ENCODE measurements at places on chromosomes 4 and X.

- DNase-seq, result no peak
Observed at GRCh38 chr4:26093551-26093950, 179.5 kb downstream of the SMIM20 start.

DNA sequence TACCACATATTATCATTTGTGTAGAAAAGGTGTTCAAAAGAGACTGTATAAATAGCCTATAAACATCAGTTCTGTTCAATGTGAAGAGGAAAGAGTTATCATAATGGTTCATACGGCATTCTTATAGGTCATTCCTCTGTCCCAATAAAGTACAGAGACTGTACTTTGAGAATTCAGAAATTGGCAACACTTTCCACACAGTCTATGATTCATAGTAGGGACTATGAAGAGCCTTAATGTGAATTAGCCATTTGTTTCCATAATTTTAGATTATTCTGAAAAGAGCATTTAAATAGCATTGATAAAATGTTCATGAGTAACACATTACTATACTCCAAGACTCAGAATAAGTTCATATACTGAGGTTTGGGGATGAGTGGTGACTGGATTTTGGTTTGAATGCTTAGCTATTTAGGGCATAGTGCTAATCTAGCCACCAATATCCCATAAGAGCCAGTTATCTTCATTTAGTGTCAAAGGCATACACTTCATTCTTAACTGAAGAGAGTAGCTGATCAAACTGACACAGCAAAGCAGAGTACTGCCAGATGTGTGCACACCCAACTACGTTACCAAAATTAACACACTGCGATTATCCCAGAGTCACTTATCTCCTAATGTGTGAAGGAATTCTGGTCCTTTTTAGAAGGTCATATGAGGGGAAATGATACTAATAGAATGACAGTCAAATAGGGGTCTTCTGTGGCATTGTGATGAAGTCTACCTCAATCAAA, 10.2 kb downstream of the ANK2 start:
- DNase-seq, result no peak

DNA sequence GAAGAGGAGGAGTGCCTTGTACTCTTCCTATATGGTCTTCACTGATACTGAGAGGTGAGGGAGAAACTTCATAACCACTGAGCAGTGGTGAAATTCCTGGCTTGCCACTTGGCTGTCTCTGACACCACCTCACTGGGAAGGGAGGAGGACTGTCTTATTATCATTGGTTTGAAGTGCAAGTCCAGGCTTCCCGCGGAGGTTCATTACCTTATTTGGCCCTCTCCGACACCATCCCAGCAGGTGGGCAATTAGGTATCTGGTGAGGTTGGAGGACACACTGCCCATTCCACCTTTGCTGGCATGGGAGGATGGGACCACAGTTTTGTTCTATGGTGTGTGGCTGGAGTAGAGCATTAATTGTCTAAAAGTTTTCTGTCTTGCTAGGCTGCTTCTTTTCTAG, 206.1 kb downstream of the LHFPL1 start:
- DNase-seq, result no peak

- DNase-seq, result no peak
Observed at GRCh38 chr4:67909905-67910584, 26.2 kb upstream of the TMPRSS11D start.

- DNase-seq, result no peak
Observed at GRCh38 chr4:6852582-6852981, 57.0 kb upstream of the TBC1D14 start.
